ENCODE measurements at places on chromosomes 16 and 17.

GRCh38 chr16:68086860-68087268, 1.7 kb downstream of the NFATC3 start:
- H3K36me3 ChIP-seq: no peaks in the 10 kb centered on the region
- peaks cover 37% of the 10 kb centered on the region for H3K4me1 ChIP-seq
- no peak for DNase-seq
- H3K4me3 ChIP-seq: peak overlapping the region; percentile 71

- no peaks in the 10 kb centered on the region for H3K27me3 ChIP-seq
- no peak overlapping the region for H3K27ac ChIP-seq
- no peaks in the 10 kb centered on the region for H3K4me1 ChIP-seq
- DNase-seq: no peak
- no peak overlapping the region for H3K4me3 ChIP-seq
Measured at GRCh38 chr17:43891851-43892646, 15.3 kb downstream of the MPP2 start.

DNA sequence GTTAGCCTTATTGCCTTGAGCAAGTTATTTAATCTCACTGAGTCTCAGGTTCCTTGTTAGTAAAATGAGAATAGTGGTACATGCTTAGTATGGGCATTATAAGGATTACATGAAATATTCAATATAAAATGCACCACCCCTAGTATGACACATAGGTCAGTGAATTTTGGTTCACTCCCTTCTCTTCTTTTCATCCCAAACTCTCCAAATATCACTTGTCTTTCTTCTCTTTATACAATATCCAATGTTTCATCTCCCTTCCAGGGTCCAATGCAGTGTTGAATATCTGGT, 28.4 kb upstream of the CCL2 start:
- DNase-seq: no peak
- no peaks in the 10 kb centered on the region for H3K36me3 ChIP-seq
- no peak overlapping the region for H3K4me3 ChIP-seq
- no peak overlapping the region for H3K27ac ChIP-seq
- H3K27me3 ChIP-seq: no peaks in the 10 kb centered on the region

DNA sequence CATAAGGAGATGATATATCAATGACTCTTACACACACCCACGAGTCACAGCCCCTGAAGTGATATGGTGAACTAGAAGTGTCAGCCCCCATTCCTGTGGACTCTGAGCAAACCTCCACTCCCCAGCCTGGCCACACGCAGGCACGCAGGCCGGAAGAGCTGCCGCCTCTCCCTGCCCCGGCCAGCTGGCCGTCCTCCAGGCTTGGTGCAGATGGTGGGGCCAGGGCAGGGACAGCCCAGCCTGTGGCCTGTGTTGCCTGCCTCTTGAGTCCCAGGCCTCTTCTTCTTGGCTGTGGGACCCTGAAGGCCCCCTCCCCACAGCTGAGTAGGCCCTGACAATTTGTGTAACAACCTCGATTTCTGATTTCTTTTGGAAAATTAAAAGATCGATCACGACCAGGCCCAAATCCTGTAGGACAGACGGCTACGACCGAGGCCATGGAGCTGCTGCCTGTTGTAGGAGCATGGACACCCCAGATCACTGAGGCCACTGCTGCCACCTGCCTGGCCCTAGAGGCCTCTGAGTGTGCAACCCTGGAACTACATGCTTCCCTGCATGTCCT, 10.0 kb upstream of the MPRIP start:
- H3K4me1 ChIP-seq: no peaks in the 10 kb centered on the region
- no peak overlapping the region for H3K4me3 ChIP-seq
- H3K27me3 ChIP-seq: no peaks in the 10 kb centered on the region
- no peak for DNase-seq
- H3K36me3 ChIP-seq: no peaks in the 10 kb centered on the region
- no peak overlapping the region for H3K27ac ChIP-seq

DNA sequence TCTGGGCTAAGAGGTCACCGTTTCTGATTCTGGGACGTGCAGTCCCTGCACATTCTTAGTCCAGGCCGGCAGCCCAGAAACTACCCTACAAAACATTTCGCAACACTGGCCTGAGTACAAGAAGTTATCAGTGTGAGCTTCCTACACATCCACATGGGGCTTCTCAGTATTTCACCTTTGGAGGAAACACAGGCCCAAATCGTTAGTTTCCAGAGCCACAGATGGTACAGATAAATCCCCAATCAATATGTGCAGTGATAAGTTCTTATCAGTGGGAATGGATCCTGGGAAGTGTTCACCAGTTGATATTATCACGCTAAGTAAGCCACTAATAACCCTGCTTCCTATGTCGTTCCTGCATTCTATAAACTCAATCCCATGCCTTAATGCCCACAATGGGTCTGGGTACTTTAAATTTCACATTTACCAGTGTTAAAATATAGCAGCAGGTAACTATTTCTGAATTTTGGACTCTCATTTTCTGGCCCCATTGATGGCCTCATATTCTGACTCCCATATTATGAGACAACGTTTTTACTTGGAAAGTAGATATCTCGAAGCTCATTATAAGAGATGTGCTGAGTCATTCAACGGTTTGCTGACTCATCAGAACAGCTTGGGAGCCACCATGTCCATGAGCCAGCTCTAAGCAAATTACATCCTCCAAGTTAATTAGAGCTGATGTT, 370.2 kb upstream of the MAF start:
- H3K4me1 ChIP-seq: no peaks in the 10 kb centered on the region
- no peak overlapping the region for H3K27ac ChIP-seq
- H3K27me3 ChIP-seq: no peaks in the 10 kb centered on the region
- H3K36me3 ChIP-seq: no peaks in the 10 kb centered on the region
- no peak overlapping the region for H3K4me3 ChIP-seq

GRCh38 chr16:9176547-9177418, 85.3 kb downstream of the HAPSTR1 start:
- no peak for DNase-seq
- H3K36me3 ChIP-seq: no peaks in the 10 kb centered on the region
- H3K27ac ChIP-seq: no peak overlapping the region
- no peak overlapping the region for H3K4me3 ChIP-seq
- H3K4me1 ChIP-seq: no peaks in the 10 kb centered on the region

- no peaks in the 10 kb centered on the region for H3K36me3 ChIP-seq
- no peak for DNase-seq
- H3K27ac ChIP-seq: no peak overlapping the region
- peak overlapping the region; percentile 85 for H3K4me3 ChIP-seq
- H3K27me3 ChIP-seq: no peaks in the 10 kb centered on the region
Measured at GRCh38 chr17:42386777-42387657, 1.2 kb downstream of the STAT3 start.

- no peaks in the 10 kb centered on the region for H3K4me1 ChIP-seq
- DNase-seq: no peak
- no peak overlapping the region for H3K27ac ChIP-seq
Measured at GRCh38 chr16:50581845-50582244, 33.6 kb downstream of the NKD1 start.

DNA sequence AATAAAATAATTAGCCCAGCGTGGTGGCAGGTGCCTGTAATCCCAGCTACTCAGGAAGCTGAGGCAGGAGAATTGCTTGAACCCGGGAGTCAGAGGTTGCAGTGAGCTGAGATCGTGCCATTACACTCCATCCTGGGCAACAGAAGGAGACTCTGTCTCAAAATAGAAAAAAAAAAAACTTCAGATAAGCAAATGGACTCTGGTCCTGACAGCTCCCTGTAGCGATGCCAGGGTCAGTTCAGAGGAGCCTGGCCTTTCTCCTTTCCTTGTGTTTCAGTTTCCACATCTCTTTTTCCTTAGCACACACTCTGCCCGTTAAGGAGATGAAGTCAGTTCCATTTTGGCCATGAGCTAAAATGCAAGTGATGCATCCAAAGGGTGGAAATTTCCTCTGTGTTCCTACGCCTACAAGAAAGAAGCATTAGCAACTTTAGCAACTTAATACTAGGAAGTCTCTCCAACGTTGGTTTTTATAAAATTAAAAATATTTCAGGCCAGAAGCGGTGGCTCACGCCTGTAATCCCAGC, 11.6 kb upstream of the GRB2 start:
- peaks cover 4% of the 10 kb centered on the region for H3K27me3 ChIP-seq
- H3K36me3 ChIP-seq: no peaks in the 10 kb centered on the region
- 0 out of 2 replicates have a peak, but pooled peaks cover 3% of the 10 kb centered on the region for H3K4me1 ChIP-seq
- no peak overlapping the region for H3K27ac ChIP-seq
- H3K4me3 ChIP-seq: no peak overlapping the region

DNA sequence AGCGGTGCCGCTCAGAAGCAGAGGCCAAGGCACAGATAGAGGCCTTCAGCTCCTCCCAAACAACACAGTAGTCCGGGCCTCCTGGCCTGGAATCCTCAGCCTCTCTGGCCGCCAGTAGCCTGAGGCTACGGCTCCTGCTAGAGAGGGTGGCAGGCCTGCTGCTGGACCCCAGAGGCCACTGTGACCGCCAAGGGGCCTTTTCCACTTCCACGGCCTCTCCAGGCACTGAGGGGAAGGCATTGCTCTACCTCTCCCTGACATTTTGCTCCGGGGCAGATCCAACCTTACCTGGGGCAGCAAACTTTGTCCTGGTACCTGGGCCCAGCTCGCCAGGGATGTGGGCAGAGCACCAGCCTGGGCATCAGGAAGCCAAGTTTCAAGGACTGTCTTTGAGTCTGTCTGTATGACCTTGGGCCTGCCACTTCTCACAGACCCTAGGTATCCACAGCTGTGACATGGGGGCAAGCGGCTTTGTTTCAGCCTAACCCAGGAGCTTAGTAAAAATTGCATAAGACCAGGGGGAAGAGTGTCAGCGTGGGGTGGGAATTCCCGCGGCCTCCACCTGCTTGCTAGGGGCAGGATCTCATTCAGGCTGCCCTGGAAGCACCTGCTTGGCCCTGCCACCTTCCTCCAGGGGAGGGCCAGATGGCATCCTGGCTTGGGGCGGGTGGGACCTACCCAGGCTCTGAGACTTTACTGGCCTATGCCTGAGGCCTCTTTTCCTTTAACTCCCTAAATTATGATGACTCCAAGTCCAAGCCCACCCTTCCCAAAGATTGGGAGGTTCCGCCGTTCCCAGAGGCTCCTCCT, 33.2 kb downstream of the ADGRG5 start:
- no peak overlapping the region for H3K4me3 ChIP-seq
- 0 out of 2 replicates have a peak, but pooled peaks cover 3% of the 10 kb centered on the region for H3K4me1 ChIP-seq
- DNase-seq: no peak
- H3K36me3 ChIP-seq: no peaks in the 10 kb centered on the region
- no peaks in the 10 kb centered on the region for H3K27me3 ChIP-seq

DNA sequence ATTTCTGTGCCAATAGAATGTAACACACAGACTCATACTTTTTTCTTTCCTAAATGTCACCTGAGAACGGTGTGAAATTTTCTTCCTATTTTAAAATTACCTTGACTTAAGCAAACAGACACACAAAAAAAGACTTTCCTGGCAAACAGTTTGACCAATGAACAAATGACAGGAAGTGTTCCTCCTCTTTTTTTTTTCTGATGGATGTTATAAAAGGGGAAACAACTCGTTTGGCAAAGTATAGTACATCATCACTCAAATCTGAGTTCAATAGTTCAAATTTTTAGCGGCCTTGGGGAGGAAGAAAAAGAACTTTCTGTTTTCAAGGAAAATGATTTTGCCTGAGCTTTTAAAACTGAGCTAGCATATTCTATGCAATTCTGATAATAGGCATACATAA, 19.8 kb downstream of the HS3ST3A1 start:
- H3K4me3 ChIP-seq: no peak overlapping the region
- H3K4me1 ChIP-seq: no peaks in the 10 kb centered on the region
- no peaks in the 10 kb centered on the region for H3K27me3 ChIP-seq

- H3K27me3 ChIP-seq: no peaks in the 10 kb centered on the region
- no peak for DNase-seq
- H3K36me3 ChIP-seq: no peaks in the 10 kb centered on the region
- H3K4me1 ChIP-seq: peaks cover 12% of the 10 kb centered on the region
- H3K4me3 ChIP-seq: no peak overlapping the region
- H3K27ac ChIP-seq: no peak overlapping the region
Measured at GRCh38 chr16:27364493-27365141, 37.4 kb upstream of the IL21R start.

DNA sequence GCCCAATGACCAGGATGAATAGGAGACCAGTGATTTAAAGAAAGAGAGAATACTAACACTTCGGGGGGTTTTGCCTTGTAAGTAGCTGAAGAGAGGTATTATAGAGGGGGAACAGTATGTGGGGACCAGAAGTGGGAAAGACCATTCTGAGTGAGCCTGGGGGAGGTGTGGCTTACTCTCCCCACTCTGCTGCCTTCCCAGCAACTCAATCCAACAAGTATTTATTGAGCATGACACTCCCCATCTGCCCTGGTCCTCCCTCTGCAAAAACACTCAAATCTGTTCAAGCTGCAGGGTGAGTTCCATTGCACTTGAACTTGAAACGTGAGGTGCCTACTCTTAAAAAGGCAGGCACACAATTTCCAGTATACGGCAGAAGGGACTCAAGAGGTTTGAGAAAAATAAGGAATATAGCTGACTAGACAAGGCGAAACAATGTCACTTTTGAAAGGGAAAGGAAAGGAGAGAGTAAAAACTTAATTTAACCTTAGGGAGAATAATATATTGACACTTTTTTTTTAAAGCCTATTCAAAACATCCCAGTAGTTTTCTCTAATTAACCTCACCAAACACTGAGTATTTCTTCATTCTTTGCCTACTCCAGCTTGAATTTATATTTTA, 8.2 kb downstream of the FAM117A start:
- H3K27ac ChIP-seq: no peak overlapping the region
- no peak for DNase-seq
- no peaks in the 10 kb centered on the region for H3K36me3 ChIP-seq
- H3K4me3 ChIP-seq: no peak overlapping the region

- H3K27ac ChIP-seq: no peak overlapping the region
- H3K4me1 ChIP-seq: no peaks in the 10 kb centered on the region
- no peaks in the 10 kb centered on the region for H3K27me3 ChIP-seq
- no peaks in the 10 kb centered on the region for H3K36me3 ChIP-seq
Measured at GRCh38 chr17:56305007-56305406, 151.7 kb downstream of the ANKFN1 start.

- H3K27me3 ChIP-seq: peaks cover 15% of the 10 kb centered on the region
- no peaks in the 10 kb centered on the region for H3K4me1 ChIP-seq
- no peak for DNase-seq
- no peak overlapping the region for H3K27ac ChIP-seq
- no peaks in the 10 kb centered on the region for H3K36me3 ChIP-seq
Measured at GRCh38 chr17:42291129-42291528, 2.8 kb downstream of the STAT5A start.

DNA sequence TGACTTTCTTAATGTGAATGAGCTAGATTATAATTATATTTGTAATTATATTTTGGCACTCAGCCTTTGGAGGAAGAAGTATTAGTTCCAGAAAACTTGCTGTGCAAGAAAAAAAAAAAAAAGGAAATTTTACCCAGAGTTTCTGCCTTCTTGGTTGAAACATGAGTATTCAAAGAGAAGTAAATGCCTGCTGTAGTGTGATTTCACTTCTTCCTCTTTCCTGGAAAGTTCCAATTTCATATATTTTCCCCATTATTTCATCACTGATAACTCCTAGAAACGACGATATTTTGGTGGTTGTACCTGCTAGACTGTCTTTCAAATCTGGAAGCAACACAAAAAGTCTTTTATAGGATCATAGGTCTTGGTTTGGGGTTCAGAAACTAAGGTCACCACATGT, 20.4 kb upstream of the MPHOSPH6 start:
- no peak for DNase-seq
- H3K4me1 ChIP-seq: no peaks in the 10 kb centered on the region
- H3K4me3 ChIP-seq: no peak overlapping the region
- no peaks in the 10 kb centered on the region for H3K27me3 ChIP-seq
- no peaks in the 10 kb centered on the region for H3K36me3 ChIP-seq

GRCh38 chr16:9976601-9977000, 205.6 kb downstream of the GRIN2A start:
- H3K27ac ChIP-seq: no peak overlapping the region
- H3K4me3 ChIP-seq: no peak overlapping the region
- no peaks in the 10 kb centered on the region for H3K27me3 ChIP-seq
- no peaks in the 10 kb centered on the region for H3K4me1 ChIP-seq

Data from MM.1S (cell line).